GM12878 (cell line): ENCODE measurements at places on chromosomes 2 and 18.

GRCh38 chr2:37011130-37011529, 44.8 kb upstream of the STRN start:
- DNase-seq: peak; percentile 5

GRCh38 chr2:212995920-212996319, 155.5 kb downstream of the IKZF2 start:
- DNase-seq: no peak

DNA sequence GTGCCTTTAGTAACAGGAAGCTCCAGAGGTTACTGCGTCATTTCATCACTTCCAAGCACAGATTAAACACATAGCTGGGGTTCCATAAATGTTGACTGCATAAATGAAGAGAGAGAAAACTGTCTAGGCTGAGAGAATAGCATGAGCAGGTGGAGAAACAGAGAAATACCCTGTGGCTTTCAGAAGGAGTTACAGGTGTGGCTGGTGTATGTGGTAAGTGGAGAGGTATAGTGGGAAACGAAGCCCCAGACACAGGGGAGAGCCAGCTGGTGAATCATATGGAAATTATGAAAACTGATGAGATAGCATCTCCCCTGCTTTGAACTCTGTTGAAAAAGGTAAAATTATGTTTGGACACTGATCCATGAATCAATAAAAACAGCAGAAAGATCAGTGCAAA, 807.4 kb upstream of the POU3F3 start:
- DNase-seq: no peak

DNA sequence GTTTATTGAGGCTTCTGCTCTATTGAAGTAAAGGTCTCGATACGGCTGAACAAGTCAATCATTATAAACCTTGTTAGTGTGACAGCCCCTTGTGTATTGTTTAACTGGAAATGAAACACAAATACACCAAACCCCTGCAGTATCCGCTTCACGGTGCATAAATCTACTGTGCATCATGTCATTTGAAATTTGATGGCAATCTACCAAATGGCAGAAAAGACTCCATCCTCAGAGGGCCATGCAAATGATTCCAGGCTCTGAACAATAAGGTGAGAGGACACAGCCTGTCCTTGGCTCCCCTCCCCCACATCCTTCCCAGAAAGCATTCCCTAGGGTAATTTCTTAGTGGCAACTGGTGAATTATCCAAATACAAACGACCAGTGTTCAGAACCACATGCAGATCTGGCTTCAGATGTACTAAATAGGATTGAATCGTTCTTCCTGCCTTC, 80.6 kb downstream of the ADCYAP1 start:
- DNase-seq: no peak

DNA sequence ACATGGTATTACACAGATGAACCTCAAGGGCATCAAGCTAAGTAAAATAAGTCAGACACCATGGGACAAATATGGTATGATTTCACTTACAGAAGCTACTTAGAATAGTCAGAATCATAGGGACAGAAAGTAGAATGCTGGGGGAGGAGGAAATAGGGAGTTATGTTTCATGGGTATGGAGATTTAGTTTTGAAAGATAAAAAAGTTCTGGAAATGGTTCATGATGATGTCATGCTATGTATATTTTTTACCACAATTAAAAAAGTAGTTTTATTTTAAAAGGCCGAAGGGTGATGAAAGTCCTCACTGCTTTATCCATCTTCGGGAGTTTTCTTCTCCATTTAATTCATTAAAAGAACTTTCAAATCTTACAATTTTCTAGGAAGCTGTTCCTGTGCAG, 181.9 kb downstream of the CALCRL start:
- DNase-seq: no peak

DNA sequence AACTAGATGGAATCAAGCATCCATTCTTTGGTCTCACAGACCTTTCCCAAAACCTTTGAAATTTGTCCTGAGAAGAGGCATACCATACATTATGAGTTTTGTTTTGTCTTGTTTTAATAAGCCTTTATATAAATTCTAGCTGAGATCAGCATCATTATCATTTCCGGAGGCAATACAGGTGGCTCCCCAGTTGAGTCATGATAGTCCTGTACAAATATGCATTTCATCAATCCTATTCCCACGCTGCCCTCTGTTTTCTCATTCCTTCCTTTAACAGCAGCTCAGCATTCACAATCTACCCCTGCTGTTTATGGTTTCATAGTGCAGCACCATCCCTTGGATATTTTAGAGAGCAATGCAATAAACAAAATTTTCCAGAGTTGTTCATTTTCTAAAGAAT, 216.7 kb downstream of the TXNL1 start:
- no peak for DNase-seq

- DNase-seq: no peak
Measured at GRCh38 chr18:12041561-12041960, 52.1 kb upstream of the ANKRD62 start.

DNA sequence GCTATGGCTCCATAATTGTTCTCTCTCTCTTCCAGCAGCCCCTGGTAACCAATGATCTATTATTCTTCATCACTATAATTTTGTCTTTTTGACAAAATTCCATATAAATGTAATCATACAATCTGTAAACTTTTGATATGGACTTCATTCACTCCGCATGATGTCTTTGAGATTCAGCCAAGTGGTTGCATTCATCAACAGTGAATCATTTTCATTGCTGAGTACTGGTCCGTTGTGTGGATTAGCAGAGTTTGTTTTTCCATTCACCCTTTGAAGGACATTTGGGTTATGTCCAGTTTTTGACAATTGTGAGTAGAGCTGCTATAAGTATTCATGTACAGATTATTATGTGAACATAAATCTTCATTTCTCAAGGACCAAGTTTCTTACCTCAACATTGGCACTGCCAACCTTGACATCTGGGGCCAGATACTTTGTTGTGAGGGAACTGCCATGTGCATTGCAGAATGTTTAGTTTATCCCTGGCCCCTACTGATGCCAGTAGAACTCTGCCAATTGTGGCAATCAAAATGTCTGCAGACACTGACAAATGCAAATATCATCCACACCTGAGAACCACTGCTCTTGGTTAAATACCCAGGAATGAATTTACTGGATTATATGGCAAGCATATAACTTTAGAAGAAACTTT, 48.4 kb upstream of the BCL2L11 start:
- no peak for DNase-seq

DNA sequence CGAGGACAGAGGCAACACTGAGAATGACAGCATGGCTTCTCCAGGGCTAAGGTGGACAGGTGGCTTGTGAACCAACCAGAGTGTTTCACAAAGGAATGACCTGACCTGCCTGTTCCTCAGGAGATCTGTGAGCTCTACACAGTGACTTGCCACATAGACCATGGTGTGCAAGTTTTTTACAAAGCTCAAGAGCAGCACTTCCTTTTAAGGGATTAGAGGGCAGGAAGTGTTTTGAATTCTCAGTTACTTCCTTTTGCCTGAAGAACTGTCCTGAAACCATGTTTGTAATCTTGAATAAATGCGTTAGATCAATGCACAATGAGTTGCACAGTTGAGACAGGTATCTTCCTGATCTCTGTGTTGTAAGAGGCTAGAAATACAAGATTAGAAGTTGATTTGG, 421.9 kb downstream of the THSD7B start:
- DNase-seq: no peak
